Adrenal gland (tissue), 19 donors: ENCODE measurements at places on chromosomes 11 and 22. TPM values are rescaled to one million over a fixed set of nuclear protein-coding genes. Genes with fewer than 3 reads are reported as not detected.

Gene ARRB1
- 53.7 TPM for total RNA-seq

Gene HTR3B
- not detected for total RNA-seq

Gene MYBPC3
- 2.1 TPM for total RNA-seq

Gene SELENOH
- total RNA-seq = 212 TPM

Gene MRPL23
- total RNA-seq = 243 TPM

Gene GAB4
- total RNA-seq = not detected

Gene RGL4
- total RNA-seq = not detected

Gene EFCAB6
- 2.9 TPM for total RNA-seq

Gene PNPLA5
- total RNA-seq = not detected

Gene FAR1
- total RNA-seq = 39.6 TPM

Gene EIF3D
- total RNA-seq = 179 TPM

Gene FXYD6
- 54.4 TPM for total RNA-seq

Gene TRMT112
- total RNA-seq = 411 TPM

Gene SLC35C1
- 9.6 TPM for total RNA-seq

DNA sequence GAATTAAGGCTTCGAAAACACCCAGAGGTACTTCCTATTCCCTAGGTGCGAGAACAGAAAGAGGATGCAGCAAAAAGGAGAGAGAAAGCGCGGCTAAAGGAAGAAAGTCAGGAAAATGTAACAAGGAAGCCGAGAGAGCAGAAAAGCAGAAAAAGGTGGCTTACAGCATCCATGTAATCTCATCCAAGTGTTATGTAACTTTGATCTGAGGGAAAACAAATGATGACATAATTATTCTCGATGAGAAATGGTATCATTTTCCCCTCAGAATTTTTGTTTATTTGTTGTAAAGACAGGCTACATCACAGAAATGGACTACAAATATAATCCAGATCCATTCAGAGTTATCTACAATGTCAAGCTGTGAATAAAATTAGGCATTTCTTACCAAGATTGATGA, 69.1 kb upstream of the APOA1 start:
- DNase-seq = no peak

GRCh38 chr22:49779853-49780697, 47.6 kb downstream of the BRD1 start:
- peak; percentile 49 for DNase-seq

DNA sequence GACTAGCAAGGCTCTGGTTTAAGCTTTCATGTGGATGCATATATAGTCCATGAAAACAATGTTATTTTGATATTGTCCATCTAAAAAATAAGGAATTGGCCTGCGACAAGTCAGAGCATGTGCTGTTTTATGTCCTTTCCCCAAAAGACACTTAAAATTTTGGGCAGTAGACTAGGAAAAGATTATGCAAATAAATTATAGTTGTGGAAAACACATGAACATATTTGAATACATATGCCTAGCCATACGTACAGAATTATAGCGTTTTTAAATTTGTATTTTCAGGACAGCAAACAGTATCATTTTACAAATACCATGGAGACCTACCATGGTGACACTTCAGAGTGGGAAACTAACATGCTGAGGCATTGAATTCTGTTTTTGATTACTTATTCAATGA, 113.8 kb upstream of the SLC5A12 start:
- no peak for DNase-seq

DNA sequence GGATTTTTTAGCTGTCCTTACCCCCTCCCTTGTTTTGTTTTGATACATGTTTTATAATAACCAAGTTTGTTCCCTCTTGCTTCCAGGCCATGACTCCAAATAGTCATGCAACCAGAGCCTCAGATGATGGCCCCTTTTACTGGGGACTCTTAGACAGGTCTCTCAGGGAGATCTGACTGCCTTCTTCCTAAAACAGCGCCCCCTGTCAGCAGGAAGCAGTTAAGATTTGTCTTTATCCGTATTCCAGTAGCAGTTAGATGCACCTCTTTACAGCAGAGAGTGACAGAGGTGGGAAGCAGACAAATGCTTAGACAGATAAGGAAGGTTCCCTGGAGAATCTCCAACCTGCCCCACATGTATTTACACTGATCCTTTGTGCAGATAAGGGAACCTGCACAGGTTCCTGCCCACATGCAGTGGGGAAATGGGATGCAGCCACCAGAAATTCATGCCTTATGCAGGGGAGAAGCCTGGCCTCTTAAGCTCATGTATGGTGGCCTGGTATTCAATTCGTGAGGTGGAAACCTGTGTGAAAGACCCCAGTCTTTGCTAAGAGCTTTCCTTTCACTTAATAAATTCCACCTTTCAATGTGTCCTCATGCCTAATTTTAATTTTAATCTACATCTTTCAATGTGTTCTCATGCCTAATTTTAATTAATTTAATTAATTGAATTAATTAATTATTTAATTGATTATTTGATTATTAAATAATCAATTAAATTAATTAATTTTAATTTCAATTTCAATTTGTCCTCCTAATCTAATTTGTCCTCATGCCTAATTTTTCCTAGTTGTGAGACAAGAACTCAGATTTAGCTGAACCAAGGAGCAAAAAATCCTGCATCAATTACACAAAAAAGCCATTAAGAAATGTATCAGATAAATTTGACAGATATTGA, 11.5 kb upstream of the GLYAT start:
- DNase-seq = no peak

GRCh38 chr11:131186629-131187101, 183.8 kb upstream of the NTM start:
- DNase-seq = no peak

GRCh38 chr11:129950101-129951091, 52.2 kb downstream of the PRDM10 start:
- DNase-seq = peak; percentile 83

- DNase-seq = no peak
These were observed 26.3 kb downstream of the MEI1 start for GRCh38 chr22:41725510-41726110.

- no peak for DNase-seq
These were observed 221.3 kb downstream of the CADM1 start for GRCh38 chr11:115282923-115283322.

- DNase-seq = peak; percentile 87
These were observed 3.7 kb downstream of the PHRF1 start for GRCh38 chr11:579830-580601.

- no peak for DNase-seq
These were observed 314.4 kb downstream of the AASDHPPT start for GRCh38 chr11:106391771-106392420.

GRCh38 chr11:66418168-66418985, 2.5 kb upstream of the NPAS4 start:
- DNase-seq = peak; percentile 95

DNA sequence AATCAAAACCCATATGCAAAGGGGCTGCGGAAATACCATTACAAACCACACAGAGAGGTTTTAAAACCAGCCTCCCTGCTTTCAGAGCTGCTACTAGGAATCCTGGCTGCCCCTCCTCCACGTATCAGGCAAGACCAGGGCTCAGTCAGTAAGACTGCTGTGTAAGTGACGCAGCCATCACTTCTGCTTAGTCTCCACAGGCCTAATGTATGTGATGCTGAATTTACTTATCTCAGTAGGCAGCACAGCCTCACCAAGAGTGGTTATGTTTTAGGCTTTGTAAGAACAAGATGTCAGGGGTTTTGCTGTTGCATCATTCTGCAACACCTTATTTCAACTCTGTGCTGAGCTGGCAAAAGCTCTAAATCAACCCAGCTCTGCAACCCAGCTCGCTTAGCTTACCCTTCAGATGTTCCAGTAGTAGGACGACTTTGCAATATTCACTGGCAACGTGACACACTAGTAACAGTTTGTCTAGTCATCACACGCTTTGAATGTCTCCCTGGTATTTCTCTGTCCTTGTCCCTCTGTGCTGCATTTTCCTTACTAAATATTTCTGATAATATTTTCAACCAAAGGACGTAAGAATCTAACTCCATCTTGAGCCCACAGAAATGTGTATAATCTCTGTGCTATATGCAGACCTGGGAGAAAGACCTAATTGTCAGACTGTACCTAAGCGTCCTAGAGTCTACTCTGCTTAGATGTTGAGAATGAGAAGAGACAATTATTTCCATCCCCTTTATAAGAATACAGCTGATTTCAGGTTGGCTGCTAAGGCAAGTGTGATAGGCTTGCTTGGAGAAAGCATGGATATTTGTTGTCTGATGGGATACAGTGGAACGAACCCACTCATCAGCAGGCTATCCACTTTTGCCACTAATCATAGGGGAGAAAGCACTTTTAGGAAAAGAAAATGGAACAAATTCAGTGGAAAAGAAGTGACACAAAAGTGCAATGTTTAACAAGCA, 72.2 kb downstream of the LARGE2 start:
- DNase-seq = peak; percentile 44

DNA sequence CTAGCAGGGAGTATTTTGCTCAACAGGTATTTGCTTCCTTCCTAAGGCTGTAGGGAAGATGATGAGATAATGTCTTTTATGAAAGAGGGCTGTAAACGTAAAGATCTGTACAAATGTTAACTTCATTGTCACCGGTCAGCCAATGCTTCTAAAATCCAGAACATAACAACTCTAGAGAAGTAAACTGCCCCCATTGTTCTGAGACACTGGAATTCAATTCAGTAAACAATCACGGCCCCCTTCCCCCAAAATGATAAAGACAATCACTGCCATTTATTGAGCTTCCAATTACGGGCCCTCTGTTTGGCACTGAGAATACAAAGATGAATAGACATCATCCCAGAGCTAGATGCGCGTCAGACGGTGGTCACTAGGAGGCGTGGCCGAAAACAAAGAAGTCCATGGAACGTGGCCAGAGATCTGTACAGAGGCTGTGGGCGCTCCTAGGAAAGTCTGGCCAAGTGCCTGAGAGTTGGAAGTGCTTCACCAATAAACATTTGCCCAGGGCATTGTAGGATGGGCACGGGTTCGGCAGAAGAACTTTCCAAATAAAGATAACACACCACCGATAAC, 576 bp downstream of the TMEM258 start:
- DNase-seq = peak; percentile 86

DNA sequence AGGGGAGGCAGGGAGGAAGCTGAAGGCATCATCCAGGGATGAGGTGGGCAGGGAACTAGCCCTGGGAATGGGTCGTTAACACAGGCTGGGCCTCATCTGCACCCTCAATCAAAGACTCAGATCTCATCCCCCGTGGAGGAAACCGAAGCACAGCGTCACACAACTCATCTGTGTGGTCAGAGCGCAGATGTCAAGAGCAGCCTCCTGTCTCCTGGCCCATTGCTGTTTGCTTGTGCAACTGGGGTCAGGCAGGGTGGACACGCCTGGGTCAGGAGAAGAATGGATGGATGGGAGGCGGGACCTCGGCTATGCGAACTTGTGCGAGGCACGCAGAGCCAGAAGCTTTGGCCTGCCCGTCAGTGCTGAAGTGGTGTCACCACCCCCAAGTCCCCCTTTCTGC, 218.1 kb downstream of the CEP164 start:
- DNase-seq = no peak

- DNase-seq = peak; percentile 35
These were observed 16.9 kb downstream of the UPB1 start for GRCh38 chr22:24512043-24512442.

DNA sequence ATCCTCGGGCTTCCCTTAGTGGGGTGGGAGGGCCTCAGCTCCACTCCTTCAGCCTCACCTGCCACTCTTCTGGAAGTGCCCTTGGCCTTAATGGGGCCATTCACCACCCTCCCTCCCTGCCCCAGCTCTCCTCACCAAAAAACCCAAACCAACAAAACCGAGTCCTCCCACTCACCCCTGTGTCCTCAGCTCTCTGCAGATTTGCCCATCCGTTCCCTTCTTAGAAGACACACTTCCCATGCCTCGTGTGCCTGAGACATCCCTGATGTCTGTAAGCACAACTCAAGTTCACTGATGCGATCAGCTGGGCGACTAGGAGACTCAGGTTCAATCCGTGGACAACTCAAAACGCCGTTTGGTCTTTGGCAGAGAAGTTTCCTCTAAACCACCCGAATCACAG, 839.2 kb downstream of the TBC1D22A start:
- DNase-seq = no peak

GRCh38 chr11:63738720-63739360, 29.7 kb downstream of the ZFTA start:
- peak; percentile 79 for DNase-seq

- no peak for DNase-seq
These were observed 88.5 kb downstream of the TENM4 start for GRCh38 chr11:79352349-79352703.

GRCh38 chr11:77353131-77353530, 51.6 kb upstream of the GDPD4 start:
- no peak for DNase-seq

DNA sequence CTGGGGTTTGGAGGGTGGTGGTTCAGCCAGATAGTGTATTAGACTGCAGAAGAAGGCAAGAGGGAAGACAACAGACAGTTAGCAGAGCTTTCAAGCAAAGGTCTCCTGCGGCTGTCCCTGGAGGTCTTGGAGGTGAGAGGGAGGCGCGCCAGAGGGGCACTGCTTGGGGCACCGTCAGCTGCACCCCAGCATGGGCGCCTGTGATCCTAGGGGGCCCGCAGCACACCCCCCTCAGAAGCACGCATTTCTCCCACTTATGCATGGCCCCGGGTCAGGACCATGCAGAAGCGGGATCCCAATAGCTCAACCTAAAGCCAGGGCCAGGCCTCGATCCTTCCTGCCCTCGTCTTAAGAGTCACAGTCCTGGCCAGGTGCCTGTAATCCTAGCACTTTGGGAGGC, 26.5 kb downstream of the FGF4 start:
- no peak for DNase-seq

DNA sequence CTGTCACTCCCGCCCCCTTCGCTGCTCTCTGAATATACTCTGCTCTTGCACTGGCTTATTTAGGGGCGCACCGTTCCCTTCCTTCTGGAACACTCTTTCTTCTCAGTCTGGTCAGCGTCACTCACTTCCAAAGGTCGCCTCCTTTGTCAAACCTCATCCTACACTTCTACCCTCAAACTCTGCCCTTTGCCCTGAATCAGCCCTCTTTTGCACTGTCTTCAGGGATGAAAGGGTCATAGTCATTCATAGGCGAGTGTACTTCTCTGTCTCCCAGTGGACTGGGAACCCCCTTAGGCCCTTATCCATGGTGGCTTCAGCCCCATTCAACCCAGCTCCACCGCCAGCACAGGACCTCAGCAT, 15.4 kb downstream of the MOGAT2 start:
- no peak for DNase-seq

GRCh38 chr11:21412652-21413383, 743.4 kb downstream of the NELL1 start:
- no peak for DNase-seq

DNA sequence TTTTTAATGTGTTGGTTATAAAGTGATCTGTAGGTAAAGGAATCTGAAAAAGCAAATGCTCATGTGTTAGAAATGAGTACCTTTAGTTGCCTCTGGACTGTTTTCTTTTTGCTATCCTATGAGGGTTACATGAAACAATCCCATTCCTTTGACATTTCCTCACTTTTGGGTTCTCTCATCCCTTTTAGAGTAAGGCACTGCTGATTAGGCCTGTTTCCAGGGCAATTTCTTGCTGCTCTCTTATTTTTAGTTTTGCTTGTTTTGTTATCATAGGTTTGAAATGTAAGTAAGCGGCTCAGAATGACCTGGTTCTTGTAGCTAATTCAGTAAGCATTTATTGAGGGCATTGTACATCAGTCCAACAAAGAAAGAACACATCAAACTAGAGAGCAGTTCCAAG, 138.9 kb downstream of the DDX10 start:
- DNase-seq = no peak

GRCh38 chr11:76781807-76782530, 1.2 kb upstream of the TSKU start:
- DNase-seq = no peak
